ENCODE measurements at places on chromosomes 13 and 19.

DNA sequence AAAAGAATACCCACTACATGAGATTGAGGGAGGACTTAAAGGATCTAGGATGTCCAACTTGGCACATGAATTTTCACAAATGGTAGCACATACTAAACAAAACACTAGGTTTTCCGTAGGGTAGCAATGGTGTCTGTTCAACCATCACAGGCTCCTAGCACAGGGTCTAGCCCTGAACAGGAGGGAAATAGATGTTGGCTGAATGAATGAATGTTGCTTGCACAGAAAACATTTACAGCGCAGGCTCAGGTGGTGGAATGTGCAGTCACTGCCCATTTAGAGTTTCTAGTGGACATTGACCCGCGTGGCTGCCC is 1.9 kb upstream of the MYCBP2 start:
- DNase-seq: no peak

- no peak for DNase-seq
Measured at GRCh38 chr19:33720691-33721682, 75.7 kb upstream of the KCTD15 start.

DNA sequence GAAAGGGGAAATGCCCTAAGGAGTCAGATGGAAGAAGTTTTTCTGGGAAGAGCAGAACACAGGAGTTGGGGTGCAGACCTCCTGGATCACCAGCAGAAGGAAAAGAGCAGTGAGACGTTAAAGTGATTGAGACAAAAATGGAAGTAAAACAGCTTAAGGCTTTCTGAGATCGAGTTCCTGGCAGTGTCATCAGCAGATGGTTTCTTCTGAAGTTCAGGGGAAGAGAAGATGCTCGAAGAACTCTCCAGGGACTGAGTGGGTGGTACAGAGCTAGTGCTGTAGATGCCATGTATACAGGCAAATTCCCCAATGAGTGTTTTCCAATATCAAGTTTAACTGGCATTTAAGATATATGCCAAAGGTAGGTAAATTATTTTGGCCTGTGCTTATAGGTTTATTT is 272.2 kb upstream of the KLF12 start:
- no peak for DNase-seq

DNA sequence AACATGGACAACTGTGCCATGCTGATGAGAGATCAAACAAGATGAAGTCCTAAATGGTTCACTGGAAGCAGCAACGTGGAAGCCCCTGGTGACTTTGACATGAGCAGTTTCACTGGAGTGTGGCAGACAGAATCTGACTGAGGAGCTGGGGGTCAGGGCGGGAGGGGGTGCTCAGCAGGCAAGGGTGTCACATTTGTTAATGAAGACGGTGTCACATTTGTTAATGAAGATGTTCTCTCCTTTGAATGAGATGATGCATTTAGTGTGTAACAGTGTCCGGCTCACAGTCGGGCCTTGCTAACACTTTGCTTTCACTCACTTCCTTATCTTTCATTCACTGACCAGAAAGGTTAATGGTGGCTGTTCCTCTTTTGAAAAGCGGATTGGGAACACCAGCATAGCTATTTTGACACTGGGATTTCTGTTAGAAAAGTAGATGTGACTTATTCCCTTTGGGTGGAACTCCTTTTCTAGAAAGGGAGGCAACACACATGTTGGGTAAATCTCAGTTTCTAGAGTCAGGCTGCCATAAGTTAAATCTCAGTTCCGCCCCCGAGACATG is 693.7 kb downstream of the UQCRFS1 start:
- no peak for DNase-seq

DNA sequence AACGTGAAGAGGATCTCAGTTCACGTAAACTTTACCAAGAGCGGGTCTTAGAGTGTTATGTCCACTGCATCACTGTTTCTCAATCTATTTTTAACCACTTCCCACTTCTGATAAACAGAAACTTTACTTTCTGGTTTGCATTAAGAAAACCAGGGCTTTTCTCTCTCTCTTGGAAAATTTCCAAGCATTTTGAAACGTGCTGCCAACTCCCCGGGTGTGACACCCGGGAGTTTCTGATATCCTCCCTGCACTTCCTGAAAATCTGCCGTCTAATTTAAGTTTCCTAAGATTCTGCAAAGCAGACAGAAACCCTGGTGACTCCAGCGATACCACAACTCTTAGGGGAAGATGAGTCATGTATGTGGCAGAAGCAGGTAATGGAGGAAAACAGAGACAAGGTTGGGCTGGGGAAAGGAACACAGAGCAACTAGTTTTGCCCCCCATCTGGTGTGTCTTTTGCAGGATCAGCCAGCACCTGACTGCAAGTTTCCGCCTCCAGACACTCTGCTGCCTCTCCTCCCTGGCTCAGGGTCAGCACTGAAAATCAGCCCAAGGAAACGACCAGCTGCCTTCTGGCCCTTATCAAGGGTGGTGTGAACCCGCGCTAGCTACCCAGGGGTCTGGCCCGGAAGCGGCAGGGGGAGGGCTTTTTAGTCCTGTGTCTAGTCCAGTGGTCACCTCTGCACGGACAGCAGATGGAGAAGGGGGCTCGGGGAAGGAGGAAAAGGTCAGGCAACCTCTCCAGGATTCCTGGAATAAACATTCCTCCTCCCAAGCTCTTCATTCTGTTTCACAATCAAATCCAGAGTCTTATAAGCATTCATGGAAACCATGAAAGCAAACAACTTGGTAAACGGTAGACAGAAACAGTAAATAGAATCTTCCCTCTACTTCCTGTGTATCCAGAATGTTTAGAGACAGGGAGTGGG is 11.3 kb upstream of the FFAR2 start:
- DNase-seq: peak; percentile 69

DNA sequence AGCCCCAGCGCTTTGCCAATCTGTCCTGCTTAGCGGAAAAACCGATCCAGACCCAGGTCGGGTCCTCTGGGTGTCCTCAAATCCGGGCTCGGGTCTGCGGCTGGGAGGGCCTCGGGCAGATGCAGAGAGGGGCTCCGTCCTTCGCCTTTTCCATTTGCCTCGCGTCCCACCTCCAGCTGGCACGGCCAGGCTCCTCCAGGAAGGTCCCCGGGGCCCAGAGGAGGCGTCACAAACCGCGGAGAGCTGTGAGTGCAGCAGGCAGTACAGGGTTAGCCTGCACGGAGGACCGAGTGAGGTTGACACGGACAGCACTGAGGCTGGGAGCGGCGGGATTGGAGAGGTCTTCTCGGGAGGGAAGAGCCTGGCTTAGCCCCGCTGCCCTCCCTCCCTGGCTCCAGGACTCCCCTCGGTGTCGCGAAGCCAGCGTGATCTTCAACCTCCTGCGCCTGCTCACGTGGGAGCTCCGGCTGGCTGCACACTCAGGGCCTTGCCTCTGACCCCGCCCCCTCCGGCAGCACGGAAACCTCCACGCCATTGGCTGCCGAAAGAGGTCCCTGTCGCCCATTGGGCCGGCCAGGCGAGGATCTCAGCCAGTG is 2.8 kb upstream of the IFNL2 start:
- DNase-seq: no peak

DNA sequence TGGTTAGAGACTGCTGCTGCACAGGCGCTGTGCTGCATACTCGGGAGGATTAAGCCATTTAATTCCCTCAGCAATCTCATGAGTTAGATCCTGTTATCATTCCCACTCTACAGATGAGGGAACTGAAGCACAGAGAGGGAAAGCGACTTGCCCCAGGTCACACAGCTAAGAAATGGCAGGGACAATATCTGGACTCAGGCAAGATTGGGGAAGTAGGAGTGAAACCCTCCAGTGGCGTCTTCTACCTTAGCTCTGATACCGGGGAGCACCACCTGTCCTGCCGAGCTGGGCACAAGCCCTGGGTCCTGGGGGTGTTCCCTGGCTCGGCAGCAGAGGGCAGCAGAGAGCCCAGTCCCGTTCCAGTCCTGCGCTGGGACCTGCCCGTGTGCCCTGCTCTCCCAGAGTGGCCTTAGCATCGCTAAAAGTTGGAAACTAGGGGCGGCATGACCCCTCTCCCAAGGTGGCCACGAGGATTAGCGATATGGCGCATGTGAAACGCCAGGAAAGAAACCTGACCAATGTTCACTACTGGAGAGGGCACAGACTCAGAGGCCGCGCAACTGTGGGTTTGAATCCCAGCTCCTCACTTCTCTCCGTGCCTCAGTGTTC is 20.5 kb downstream of the CYTH2 start:
- peak; percentile 73 for DNase-seq

Data from CD4-positive, alpha-beta T cell treated with Interferon gamma for 1 hour (primary cell).